Inflammatory macrophage treated with lipopolysaccharide for 4 hours (primary cell): ENCODE measurements at places on chromosomes 6 and 20.
A peak's percentile ranks its signal among the peaks of the same experiment; 100 is the strongest.

DNA sequence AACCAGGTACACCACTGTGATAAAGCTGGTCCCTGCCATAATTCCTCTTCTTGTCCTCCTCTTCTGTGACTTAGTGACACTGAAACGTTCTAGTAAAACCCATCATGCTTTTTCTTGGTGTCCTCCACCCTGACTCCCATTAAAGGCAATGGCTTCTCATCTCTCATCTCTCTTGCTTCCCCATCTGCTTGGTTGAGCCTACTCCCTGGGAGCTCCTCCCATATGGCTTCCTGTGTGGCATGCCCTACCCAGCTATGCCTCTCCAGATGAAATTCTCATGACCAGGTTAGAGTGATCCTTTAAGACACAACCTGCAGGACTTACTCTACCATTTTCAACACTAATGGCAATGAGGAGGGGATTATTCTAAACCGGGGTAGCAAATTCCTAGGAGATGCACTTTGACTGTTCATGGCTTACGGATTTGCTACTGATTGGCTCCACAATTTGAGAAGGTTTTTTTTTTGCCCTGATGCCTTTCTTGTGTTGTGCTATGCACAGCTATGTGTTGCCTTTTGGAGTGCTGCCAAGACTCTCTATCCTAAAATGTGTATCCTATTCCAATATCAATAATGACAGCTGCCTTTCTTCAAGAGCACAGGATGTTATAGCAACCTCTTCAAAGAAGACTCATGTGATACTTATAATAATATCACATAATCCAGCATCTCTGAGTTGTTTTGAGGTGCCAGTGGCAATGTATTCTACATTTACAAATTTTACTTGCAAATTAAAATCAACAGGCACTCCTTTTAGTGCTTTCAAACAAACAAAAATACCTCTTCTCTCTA, 6.1 kb downstream of the SIRPG start:
- no peak for DNase-seq

GRCh38 chr6:6277413-6277812, 43.0 kb downstream of the F13A1 start:
- DNase-seq: peak; percentile 81

DNA sequence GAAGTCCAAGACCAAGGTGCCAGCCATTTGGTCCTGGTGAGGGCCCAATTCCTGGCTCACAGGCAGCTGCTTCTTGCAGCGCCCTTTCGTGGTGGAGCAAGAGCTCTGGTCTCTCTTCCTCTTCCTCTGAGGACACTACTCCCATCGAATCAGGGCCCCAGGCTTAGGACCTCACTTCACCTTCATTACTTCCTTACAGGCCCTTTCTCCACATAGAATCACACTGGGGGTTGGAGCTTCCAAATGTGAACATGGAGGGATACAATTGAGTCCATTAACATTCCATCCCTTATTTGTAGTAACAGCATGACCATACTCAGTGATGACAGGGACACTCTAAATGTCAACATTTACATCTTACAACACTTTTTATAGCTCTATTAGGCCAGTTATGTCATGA, 2.3 kb downstream of the RAMACL start:
- DNase-seq: peak; percentile 73

GRCh38 chr20:38889792-38890496, 36.3 kb upstream of the FAM83D start:
- DNase-seq: no peak

DNA sequence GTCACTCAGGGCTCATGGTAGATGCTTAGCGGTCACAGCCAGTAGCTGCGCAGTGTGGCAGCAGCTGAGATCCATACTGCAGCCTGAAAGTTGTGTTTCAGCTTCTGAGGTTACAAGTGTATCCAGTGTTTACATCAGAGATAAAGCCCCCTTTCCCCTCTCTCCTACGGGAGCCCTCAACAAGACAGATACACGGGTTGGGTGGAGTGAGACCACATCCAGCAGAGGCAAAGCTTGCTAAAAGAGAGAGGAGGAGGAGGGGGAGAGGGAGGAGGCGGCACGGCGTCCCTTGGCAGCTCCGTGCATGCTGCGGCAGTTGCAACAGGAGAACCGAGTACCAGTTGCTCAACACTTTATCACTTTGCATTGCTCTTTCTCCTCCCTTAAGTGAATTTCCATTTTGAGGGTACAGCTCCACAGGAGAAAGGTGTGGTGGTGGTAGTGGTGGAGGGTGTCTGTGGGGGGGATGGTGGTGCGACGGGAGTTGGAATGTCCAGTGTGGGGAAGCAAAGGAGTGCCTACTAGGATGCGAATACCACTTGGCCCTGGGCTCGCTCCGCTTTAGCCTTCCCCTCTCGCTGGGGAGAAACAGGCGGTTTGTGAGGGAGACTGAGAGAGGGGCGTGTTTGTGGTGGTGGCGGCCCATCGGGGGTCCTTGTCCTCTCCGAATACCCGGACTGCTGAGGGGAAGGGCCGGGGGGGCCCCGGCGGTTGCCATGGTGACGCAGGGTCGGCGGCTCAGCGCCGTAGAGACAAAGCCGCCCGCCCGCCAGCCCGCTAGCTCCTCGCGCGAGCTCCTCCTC, 405 bp upstream of the RNF182 start:
- DNase-seq: peak; percentile 10

- DNase-seq: no peak
Measured at GRCh38 chr6:108437821-108438220, 122.9 kb upstream of the FOXO3 start.

DNA sequence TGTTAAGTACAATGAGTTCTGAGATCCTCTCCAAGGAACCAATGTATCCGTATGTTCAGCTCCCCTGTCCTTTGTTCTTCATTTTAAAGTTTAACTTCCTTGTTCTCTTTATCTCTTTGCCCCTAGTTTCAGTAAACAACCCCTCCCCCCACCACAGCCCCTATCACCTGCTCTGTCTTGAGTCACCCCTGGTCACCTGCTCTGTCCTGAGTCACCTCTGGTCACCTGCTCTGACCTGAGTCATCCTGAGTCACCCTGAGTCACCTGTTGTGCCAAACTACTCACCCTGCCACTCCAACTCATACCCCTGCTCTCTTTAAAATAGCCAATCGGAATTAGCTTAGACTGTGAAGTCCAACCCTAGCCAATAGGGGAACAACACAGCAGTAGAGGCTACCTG, 288.7 kb upstream of the CDYL start:
- no peak for DNase-seq

DNA sequence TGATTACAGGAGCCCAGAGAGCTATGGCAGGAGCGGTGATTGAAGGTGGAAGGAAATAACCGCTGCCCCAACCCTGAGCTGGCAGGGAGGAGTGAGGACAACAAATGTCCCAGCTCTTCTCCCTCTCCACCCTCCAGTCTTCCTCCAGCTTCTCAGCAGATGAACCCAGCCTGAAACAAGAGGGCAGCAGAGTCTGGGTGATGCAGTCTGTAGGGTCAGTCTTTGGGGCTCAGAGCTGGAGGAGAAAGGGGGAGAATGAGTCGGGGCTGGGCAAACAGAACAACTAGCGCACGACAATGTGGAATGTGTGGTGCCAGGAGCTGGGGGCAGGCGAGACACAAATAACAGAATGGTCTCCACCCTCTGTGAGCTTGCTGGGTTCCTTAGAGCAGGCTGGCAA, 4.5 kb upstream of the GUCA1A start:
- no peak for DNase-seq

GRCh38 chr20:53550280-53551187, 43.1 kb downstream of the ZNF217 start:
- DNase-seq: no peak

- no peak for DNase-seq
Measured at GRCh38 chr6:161462148-161462547, 188.3 kb upstream of the AGPAT4 start.

DNA sequence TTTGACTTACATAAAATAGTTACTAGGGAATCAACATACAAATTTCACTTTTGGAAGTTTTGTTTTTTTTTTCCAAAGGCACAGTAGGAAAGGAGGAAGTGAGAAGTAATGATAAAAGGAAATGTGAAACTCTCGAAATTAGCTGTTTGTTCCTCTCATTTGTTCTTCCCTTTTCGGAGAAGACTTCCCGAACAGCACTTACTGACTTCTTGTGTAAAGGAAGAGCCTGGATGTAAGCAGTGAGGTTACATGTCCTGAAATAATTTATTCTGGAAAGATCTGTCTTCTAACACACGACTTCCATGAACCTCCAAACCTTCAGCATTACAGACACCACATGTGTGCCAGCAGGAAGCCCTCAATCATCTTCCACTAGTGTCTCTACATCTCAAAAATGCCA, 59.1 kb downstream of the KIF16B start:
- DNase-seq: peak; percentile 86

DNA sequence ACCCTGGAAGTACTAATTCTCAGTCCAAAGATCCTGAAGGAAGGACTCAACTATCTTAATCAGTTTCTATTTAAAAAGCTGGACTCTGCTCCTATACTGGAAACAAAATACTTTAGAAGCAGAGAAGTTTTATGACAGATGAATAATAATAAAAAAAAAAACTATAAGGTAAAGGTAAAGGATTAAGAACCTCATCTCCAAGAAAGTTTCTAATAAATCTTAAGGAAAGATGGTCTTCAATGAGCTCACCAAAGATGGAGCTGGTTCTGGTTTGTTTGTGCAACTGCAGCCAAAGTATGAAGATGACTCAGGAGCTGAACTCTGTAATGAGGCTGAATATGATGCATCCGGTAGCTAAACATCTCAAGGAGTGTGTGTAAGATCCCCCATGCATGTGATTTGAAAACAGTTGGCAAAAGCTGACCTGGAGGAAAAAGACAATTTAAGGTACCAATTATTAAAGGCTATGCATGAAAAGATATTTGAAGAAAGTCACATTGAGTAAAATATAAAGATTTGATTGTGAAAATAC, 25.2 kb downstream of the MED23 start:
- peak; percentile 0 for DNase-seq

- peak; percentile 60 for DNase-seq
Measured at GRCh38 chr6:41186031-41186562, 14.9 kb downstream of the TREML2 start.

DNA sequence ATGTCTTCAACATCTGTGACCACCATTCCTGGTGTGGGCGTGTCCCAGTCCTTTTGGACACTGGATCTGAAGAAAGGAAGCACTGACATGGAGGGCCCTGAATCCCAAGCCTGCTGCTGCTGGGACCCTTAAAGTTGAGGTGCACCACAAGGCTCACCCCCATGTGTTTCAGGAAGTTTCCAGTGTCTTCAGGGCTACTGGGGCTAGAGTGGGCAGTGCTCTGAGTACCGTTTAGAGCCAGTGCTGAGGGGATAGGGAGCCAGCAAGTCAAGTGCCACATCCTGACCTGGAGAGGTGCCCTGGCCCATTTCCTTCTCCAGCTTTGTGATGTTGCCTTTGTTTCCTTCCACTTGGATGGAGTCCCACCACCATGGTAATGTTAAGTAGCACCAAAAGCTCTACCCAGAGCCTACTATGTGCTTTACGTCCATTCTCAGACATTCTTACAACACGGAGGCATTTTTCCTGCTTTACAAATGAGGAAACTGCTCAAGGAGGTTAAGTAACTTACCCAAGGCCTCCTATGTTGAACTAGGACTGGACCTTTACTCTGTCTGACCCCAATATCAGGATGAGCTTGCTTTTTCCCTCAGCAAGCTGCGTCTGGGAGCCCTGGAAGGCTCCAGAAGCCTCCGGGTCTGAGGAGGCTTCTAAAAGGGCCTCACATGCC, 552 bp upstream of the DEF6 start:
- DNase-seq: peak; percentile 45

DNA sequence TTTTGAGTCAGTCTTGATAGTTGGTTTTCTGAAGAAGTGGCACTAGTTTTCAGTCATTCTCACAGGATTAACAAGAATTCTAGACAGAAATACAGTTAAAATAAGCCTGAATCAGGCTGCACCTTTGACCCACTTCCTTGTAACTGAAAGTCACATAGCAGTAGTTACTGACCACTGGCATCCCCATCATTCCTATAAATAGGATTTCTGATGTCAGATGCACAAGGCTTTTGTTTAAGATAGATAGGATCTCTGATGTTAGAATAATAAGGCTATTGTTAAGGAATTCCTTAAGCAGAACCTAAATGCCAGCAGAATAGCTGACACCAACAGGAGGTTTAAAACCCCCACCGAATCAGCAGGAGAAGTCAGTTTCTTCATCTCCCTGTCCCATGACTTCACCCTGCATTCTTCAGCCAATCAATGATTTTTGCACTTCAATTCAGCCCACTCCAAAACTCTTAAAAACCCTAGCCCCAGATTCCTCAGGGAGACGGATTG, 30.6 kb upstream of the ZBTB24 start:
- peak; percentile 42 for DNase-seq

- peak; percentile 10 for DNase-seq
Measured at GRCh38 chr6:29071831-29072723, 15.0 kb downstream of the OR2B3 start.

DNA sequence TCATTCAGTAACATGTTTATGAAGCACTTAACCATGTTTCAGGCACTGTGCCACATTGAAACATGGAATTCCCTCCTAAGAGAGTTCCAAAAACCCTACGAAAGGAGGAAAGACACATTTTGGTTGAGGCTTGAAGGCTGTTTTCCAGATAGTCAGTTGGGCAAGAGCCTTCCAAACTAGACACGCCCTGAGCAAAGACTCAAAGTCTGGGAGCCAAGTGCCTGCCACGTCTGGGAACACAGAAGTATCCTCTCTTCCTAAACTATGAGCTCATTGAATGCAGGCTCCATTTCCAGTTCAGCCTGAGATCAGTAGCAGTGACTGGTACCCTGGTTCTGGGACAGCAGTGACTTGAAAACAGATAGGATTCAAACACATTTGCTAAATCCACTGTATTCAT, 74.5 kb upstream of the FAM8A1 start:
- no peak for DNase-seq

DNA sequence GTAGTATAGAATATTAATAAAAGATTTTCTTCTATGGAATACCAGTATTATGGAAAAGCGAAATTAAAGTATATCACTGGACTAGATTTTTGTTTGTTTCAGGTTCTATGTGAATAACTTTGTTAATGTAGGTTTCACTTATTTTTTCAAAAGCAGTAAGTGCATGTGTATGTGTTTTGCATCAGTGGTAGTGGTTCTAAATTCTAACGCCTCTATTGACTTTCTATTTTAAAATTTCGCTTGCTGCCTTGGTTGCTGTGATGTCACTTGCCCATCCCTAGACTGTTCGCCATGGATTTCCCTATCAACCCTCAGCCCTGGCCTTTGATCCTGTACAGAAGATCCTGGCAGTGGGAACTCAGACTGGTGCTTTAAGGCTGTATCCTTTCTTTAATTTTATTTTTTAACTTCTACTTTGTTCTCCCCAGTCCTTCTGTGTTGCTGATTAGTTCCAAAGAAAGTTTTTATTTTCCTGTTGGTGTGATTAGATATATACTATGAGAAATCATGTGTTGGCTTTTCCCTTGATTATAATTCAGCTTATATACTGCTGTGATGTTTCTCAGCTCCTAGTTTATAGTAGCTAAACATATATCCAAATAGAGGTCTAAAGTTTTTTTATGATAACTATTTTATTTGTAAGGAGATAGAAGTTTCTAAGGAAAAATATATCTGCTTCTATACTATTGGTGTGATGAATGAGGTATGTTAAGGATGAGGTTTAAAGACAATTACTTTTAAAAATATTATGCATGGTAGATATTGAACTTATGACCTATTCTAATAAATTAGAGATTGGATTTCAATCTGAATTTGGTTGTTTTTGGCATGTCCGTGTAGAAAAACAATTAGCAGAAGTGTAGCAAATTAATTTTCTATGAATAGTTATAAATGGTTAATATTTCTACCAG, 1.7 kb downstream of the STXBP5 start:
- DNase-seq: no peak
